ENCODE measurements at places on chromosomes 7 and 10.

DNA sequence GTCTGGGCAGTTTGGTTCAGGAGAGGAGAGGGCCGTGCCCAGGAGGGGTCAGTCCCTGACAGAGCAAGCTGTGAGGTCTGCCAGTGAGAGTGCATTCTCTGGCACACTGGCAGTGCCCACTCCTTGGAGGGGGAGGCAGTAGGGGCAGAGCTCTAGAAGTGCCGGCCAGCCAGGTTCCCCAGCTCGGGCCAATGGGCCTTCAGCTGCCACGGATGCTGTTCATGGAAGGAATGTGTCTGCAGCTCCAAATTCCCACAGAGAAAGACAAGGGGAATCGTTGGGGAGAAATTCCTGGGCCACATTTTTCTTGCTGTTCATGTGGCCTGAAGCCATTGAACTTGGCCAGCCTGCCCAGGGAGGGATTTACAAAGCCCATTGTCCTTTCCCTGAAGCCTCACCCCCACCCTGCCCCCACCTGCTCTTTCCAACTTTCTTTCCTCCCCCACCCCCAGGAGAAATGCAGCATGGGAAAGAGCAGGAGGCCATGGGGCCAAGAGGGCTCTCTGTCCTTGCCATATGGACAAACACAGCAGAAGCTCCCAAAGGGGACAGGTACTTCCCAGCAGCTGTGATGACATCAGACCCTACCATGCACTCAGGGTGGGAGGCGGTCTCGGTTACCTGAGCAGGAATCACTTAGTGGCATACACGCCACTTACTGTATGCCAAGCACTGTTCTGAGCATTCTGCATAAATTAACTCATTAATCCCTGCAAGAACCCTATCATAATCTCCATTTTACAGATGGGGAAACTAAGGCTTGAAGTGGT lies 70.7 kb downstream of the ARHGAP22 start:
- DNase-seq = no peak

DNA sequence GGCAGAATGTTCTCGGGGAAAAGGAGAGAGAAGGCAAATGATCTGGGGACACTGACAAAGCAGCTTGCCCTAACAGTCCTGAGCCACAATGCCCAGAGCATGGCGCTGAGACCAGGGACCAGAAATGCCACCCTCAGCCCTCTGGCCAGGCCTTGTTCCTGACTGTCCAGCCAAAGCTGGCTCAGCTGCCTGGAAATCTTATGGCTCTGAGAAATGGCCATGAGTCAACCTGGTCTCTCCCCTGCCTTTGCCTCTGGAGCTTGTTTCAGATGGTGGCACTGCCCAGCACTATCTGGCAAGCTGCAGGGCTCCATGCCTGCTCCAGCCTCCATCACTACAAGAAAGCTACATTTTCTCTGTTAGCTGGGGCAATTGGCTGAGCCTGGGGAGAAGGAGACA lies 90.5 kb upstream of the PLXNA4 start:
- no peak for DNase-seq

- peak; percentile 79 for DNase-seq
Measured at GRCh38 chr10:117461766-117462423, 80.7 kb upstream of the EMX2 start.

DNA sequence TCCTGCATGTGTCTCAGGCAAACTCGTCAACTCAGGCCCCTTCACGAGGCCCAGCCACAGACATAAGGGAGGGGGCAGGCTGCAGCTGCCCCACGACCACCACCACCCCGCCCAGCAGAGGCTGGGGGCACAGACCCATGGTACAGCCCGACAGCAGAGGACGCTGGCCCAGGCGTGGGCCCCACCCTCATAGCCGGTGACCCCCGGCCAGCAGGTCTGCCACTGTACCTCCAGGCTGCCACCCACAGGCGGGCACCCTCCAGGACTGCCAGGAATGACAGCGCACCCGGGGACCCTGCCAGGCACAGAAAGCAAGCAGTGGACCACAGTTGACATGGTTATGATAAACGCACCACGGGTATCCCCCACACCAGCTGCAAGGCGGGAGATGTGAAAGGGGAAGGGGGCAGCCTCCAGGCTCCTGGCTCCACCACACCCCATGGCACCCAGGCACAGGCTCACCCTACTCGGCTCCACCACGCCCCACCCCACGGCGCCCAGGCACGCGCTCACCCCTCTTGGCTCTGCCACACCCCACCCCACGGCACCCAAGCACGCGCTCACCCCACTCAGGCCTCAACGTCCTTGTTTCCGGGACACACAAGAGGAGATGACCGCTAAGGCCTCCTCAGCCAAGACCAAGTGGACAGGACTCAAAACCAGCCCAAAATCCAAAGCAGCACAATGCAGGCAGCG lies 135.9 kb downstream of the MAD1L1 start:
- DNase-seq = no peak

- DNase-seq = no peak
Measured at GRCh38 chr7:157470017-157470322, 133.2 kb downstream of the DNAJB6 start.

DNA sequence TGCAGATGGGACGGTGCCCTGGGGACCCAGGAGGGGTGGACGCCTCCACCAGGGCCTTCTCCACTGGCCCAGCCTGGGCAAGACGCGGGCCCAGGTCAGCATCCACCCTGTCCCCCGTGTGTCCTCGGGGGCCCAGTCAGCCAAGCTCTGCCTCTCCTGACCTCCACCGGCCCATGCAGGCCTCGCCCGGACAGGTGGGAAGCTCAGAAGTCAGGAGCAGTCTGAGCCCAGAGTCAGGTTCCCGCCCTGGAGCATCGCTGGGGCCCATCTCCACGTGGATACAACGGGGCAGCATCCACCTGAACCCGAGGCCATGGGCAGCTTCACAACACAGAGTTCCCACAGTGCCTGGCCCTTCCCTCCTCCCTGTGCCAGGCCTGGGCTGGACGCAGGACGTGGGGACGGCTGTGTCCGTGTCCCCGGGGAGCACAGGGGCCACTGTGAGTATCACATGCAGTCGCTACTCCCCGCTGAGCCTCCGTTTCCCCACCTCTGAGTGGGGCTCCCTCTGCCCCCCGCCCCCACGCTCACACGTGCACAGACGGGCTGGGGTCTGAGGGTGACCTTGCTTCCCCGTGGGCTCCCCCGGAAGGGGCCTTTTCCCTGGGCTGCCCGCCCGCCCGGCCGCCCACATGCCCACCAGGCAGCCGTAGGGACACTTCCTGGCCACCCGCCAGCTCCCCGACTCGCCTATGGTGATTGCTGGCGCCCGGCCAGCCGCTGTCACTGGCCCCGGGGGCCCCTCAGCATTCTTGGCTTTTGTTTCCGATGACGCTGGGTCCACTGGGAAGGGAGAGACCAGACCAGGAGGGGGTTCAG lies 64.3 kb downstream of the PDGFA start:
- no peak for DNase-seq

- peak; percentile 76 for DNase-seq
Measured at GRCh38 chr10:75209921-75210281, 695 bp upstream of the VDAC2 start.

- no peak for DNase-seq
Measured at GRCh38 chr7:40267583-40267982, 132.8 kb downstream of the SUGCT start.

GRCh38 chr10:50653758-50654157 lies 30.0 kb upstream of the SGMS1 start:
- DNase-seq = no peak

DNA sequence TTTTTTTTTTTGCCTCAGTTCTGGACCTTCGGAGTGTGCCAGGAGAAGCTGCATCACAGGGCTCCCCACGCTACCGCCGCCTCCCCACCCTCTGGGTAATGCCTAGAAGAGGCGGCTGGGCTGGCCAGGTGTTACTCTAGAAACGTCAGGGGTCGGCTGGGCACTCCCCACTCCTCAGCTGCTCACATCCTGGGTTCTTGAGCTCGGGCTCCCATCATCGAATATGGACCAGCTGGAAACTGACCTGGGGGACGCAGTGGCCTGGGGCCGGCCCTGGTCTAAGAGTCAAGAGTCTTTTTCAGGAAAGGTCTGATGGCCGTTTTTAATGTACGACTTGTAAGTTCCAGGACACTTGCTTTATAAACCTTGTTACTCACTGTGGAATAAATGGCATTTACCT lies 326.5 kb downstream of the WDR37 start:
- no peak for DNase-seq

GRCh38 chr10:76299501-76299900 lies 868.1 kb downstream of the LRMDA start:
- DNase-seq = no peak

DNA sequence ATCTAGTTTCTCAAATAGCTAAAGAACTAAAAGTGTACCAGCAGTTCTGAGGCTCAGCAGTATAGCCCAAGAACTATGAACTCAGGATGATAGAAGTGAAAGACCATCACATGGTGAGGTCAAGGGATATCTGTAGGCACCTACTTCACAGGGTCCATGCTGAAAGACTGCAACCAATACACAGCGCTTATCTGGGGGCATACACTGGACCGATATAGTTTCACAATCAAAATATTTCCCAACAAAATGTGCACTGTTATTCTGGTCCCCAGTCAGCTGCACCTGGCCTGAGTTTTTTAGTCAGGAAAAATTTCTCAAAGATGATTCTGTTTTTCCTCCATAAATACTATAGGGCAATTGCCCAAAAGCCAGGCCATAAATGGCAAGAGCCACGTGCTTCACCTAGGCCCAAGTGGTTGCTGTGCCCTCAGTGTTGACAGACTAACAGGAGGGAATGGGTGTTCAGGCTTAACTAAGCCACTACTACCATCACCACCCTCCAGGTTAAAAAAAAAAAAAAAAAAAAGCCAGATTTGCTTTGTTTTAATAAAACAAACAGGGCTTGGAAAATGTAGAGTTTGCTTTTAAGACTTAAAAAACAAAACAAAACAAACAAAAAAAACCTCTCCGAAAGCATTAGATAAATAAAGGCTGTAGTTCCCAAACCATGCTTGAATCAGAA lies 58.5 kb downstream of the OGDH start:
- no peak for DNase-seq

- no peak for DNase-seq
Measured at GRCh38 chr7:22885797-22886261, 63.2 kb upstream of the TOMM7 start.

DNA sequence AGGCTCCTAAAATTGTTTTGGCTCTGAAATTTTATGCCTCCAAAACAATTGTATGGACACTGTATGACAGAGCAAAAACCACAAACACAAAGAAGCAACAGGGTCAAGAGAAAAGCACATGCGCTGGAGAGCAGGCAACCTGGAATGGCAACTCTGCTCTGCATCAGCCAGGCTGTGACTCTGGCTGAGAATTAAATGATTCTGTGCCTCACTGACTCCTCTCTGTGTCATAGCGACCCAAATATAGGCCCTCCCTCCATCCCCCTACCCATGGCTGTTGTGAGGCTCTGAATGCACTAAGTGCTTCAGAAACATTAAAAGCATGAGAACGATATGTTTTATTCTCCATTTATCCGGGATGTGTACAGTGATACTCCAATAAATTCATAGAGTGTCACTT lies 24.9 kb upstream of the NEBL start:
- DNase-seq = no peak

- DNase-seq = no peak
Measured at GRCh38 chr10:639751-640672, 49.5 kb downstream of the DIP2C start.

- DNase-seq = no peak
Measured at GRCh38 chr7:150949564-150949963, 28.6 kb downstream of the KCNH2 start.

DNA sequence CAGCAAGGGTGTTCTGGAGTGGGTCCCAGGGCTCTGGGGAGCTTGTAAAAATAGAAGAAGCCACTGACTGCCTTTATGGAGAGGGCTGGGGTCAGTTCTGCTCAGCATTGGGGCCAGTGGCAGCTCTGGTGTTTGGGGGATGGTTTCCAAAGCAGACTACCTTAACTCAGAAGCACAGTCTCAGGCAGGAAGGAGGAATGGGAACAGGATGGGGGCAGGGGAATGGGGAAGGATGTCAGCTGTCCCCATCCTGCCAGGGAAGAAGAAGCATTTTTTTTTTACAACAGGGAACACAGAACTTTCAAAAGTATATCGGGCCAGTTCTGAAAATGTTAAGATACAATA lies 28.8 kb downstream of the TSPAN15 start:
- no peak for DNase-seq

- no peak for DNase-seq
Measured at GRCh38 chr7:132422502-132423111, 153.7 kb downstream of the PLXNA4 start.

DNA sequence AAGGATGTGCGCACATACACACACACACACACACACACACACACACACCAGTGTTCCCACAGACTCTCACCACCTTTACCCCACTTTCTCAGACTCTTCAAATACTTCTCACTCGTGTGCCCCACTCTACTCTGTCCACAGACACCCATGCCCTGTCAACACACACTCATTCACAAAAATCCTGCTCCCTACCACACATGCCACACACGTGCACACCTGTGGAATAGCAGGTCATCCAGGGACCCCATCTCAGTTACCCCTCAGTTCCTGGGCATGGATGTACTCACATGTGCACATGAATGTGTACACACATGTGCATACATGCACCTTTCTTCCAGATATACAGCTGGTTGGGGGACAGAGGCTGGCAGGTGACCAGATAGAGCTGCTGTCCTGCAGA lies 142.9 kb downstream of the EMX2 start:
- DNase-seq = no peak

Data from Caki2 (cell line).